ENCODE measurements at places on chromosomes 1 and 21.

DNA sequence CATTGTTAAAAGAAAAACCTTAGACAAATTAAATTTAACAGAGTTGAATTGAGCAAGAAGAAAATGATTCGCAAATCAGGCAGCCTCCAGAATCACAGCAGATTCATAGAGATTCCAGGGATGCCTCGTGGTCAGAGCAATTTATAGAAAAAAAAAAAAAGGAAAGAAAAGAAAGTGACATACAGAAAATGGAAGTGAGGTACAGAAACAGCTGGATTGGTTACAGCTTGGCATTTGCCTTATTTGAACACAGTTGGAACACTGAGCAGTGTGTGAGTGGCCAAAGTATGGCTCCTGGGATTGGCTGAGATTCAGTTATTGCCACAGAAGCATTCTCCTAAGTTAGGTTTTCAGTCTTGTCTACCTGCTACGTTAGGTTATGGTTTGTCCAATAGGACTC, 9.1 kb upstream of the C21orf91 start:
- DNase-seq, result peak; percentile 22

GRCh38 chr21:42701706-42702456, 48.5 kb downstream of the PDE9A start:
- DNase-seq, result no peak

DNA sequence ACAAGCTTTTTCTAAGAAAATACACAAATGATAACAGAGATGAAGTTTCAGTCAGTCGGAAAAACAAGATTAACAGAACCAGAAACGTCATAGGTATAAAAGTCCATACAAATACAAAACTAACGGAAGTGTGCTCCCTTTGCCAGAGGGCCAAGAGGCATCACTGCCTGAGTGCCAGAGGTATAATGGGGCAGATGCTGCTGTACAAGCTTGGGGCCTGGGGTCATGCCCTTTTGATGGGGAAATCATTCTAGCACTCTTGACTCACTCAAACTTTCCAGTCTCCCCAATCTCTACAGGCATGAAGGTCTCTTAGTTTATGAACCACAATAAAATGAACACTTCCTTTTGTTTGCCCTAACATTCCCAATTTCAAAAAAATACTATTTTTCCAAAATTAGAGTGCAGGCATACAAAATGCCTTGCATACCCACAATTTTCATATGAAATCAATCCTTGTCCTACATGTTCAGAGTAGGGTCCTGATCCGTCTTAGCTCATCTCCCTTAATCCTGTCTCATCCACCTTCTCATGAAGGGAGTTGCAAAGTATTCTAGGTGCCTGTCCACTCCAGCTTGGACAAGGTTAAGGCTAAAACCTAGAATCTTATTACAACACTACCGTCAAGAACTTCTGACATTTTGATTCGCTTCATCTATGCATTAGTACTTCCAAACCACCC, 1.5 kb downstream of the RPL22 start:
- no peak for DNase-seq

- no peak for DNase-seq
These were observed 68.4 kb upstream of the TENT5C start for GRCh38 chr1:117537291-117537920.

- peak; percentile 29 for DNase-seq
These were observed 31.3 kb downstream of the SMAP2 start for GRCh38 chr1:40404670-40405462.

- no peak for DNase-seq
These were observed 50.5 kb upstream of the GPR52 start for GRCh38 chr1:174397261-174397660.

DNA sequence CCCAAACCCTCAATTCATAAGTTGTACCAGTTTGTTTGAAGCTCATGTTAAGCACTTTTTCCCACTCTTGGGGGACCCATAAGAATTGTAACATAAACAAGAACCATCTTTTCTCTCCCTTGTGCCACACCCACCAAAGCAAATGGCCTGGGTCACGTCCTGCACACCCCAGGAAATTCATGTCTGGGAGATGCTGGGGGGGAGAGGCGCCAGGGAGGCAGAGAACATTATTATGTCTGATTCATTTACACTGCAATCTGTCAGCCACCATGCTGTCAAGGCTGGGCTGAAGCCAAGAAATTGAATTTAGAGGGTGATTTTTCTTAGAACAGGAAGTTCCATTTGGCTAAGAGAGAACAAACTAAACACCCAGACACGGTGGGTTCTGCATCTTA, 37.2 kb upstream of the IPO9 start:
- DNase-seq, result no peak

DNA sequence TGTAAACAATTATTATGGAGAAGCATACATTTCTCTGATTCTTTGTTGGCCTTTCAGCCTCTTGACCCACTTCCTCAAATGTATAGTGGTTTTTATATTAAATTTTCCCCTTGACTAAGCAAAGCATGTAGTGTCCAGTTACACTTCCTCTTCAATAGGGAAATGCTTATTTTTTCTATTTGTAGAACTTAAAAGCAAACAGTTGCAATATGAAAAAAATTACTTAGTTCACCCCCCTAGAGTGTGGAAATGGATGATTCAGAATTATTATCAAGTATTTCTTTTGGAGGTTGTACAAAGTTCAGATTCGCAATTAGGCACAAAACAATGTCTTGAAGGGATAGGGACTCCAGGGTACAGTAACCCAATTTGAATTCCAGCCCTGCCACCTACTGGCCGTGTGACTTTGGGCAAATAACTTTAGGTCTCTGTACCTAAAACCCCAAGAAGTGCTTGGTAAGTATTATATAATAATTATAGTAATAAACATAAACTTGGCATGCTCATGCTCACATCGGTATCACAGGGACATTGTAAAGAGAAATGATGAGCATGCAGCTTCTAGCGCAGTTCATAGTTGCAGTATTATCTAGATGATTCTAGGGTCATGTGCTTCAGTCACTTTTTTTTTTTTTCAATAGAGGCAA, 28.6 kb upstream of the IFNGR2 start:
- no peak for DNase-seq

GRCh38 chr1:35030756-35031446, 844 bp downstream of the ZMYM6 start:
- DNase-seq, result no peak

DNA sequence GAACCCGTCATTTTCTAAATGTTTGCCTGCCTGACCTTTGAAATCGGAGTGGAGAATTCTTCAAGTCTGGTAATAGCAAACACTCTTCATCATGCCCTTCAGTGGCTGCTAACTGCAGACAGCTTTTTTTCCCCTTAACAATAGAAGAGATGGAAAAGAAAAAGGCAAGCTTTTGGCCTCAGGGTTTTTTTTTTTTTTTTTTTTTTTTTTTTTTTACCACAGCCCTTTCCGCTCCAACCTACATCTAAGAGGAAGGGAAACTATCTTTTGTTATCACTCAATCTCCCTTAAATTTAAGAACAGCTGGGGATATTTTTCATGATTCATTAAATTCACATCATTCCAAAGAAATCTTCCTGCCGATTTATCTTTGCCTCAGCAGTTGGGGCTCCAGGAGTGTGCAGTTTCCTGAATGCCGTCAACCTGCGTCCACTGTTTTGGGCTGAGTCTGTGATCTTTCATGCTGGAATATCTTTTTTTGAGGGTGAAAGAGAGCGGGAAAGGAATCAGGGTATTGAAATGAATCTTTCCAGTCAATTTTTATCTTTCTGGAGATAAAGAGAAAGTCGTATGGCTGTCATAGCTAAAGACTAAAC, 144.5 kb upstream of the SMYD2 start:
- DNase-seq, result no peak

DNA sequence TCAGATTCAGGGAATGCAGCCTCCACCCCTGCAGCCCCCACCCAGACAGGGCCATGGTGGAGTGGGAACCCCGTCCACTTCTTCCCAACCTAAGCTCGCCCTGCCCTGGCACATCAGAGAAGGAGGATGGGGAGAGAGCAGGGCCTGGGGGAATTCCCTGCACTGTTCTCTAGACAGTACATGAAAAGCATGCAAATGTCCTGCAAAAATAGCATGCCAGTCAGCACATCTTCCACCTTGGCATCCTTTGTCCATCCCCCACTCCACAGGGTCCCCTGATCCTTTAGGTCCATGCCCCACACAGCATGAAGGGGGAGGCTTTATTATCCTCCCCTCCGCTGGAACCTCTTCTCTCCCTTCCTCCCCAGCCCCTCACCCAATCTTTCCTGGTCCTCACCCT, 35.0 kb upstream of the RD3 start:
- DNase-seq, result no peak

DNA sequence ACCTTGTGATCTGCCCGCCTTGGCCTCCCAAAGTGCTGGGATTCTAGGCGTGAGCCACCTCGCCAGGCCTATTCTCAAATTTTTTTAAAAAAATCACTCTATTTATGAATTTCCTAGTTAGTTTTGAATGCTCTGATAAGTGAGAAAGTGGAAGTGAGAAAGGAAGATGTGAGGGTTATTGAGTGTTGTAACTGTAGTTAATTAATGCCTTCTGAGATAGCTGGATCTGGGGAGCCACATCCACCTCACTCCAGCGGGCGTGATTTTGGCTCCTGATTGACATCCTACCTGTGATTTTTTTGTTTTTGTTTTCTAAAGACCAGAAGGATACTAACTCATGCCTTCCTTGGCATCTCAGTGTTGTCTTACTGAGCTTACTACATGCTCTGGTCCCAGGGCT, 65.6 kb downstream of the ST3GAL3 start:
- no peak for DNase-seq

DNA sequence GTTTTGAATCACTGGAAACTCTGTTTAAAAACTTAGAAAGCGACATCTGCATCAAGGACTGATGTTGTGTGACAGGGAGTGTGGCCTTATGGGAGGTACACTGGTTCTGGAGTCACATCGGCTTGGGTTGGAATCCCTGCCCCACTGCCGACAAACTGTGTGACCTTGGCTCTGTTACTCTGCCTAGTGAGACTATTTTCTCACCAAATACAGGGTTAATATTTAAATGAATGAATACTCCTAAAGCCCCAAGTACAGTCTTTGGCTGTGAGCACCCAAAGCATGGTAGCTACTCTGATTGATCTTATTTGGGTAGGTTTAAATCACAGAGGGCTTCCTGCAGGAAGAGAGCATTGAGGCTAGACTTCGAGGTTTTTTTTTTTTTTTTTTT, 102.0 kb downstream of the ACTL8 start:
- DNase-seq, result no peak

DNA sequence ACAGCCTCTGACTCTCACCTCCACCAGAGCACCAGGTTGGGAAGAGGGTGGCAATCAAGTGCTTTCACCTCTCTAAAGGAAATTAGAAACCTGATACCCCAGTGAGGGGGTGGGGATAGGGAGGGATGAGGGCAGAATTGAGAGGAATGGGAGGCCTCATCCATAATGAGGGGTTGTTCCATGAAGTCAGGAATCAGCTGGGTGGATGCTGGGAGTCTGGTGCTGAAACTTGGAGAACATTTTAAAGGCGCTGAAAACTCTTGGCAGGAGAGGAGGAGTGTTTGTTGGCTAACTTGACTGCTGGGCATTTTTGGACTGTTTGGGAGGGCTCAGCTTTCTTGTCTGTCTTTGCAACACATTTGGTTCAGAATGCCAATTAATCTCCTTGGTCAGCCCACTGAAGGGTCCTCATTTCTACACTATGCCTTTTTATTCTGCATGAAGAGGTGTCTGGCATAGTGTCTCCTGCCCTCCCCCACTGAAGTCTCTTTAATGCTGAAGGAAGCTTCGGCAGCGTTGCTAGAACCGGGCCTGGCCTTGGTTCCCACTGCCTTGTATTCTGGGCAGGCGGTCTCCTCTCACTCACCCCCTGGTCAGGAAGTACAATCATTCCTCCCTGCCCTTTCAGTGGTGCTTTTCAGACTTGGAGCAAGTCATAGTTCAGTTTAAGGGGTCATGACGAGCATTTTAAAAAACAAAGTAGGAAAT, 2.2 kb downstream of the PHGDH start:
- no peak for DNase-seq

GRCh38 chr1:221993444-221993948, 251.6 kb upstream of the DUSP10 start:
- DNase-seq, result no peak

DNA sequence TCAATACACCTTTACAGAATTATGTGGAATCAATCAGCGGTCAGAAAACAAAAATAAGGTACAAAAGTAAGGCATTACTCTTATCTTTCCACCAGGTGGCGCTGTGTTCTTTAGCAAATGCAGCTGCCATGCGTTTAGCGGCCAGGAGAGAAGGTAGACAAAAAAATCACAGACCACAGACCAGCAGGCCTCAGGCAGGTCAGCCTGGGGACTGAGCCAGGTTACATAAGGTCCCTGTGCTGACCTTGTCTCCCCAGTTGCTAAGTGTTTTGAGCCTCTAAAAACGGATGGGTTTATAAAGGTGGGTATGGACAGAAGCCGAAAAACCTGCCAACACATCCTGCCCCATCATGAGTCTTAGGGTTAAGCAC, 2.8 kb downstream of the RGS16 start:
- peak; percentile 50 for DNase-seq

DNA sequence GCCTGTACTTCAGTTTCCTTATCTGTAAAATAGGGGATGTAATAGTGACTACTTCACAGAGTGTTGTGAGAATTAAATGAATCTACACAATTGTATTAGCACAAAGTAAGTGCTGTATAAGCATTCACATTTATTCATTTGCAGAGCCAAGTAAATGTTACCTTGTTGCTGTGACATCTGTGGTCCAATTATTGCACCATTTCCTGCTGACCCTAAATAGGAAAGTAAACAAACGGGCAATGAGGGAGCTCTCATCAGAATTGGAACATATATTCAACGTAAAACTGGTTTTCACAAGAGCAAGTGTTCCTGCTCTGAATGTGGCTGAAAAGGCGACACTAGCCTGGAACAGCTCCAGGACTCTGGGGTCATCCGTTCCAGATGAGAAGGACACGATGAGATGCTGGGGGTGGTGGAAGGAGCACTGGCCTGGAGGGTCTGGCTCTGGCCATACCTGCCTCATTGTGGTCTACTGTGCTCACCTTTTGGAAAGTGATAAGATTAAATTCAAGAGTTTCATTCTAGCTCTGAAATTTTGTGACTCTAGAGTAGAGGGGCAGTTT, 34.5 kb downstream of the PROX1 start:
- DNase-seq, result no peak

DNA sequence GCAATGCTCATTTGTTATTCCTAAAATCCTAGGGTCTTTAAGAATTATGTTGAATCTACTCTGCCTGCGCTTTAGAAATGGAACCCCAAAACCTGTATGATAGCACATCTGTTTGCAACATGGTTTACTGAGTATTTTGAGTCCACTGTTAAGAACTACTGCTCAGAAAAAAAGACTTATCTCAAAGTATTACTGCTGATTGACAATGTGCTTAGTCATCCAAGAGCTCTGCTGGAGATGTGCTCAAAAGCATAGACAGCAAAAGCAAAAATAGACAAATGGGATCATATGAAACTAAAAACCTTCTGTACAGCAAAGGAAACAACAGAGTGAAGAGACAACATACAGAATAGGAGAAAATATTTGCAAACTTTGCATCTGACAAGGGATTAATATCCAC, 107.0 kb downstream of the CTH start:
- no peak for DNase-seq

GRCh38 chr1:34162852-34163766, 1.9 kb downstream of the CSMD2 start:
- DNase-seq, result peak; percentile 82

All from AG09319 (cell line).